Kasumi-1 (cell line): ENCODE measurements at places on chromosomes 5 and 9.

DNA sequence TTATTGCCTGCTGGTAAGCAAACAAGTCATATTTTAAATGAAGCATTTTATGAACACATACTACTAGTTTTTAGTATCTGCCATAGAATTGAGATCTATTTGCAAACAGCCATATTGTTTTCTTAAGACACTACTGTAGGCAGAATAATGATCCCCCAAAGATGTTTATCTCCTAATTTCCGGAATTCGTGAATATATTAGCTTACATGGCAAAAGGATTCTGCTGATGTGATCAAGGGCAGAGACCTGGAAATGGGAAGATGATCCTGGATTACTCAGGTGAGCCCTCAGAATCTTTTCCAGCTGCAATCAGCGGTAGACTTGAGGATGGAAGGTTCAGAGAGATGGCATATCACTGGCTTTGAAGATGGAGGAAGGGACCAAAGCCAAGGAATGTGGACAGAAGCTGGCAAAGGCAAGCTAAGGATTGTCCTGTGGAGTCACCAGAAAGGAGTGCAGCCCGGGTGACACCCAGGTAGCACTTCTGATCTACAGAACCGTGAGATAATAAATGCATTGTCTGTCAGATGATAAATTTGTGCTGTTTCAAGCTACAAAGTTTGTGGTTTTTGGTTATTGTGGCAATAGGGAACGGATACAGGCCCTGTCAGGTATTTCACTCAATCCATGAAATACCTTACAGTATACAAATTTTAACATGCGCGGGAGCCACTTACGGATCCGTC, 1.0 kb upstream of the ERCC6L2 start:
- no peak for DNase-seq

GRCh38 chr9:115085773-115086377, 32.1 kb downstream of the TNC start:
- DNase-seq, result no peak

GRCh38 chr5:95878417-95879323, 56.1 kb upstream of the GLRX start:
- no peak for DNase-seq

- DNase-seq, result no peak
Measured at GRCh38 chr5:154761046-154761736, 6.0 kb downstream of the LARP1 start.

- no peak for DNase-seq
Measured at GRCh38 chr9:101029315-101030085, 973 bp downstream of the PLPPR1 start.

DNA sequence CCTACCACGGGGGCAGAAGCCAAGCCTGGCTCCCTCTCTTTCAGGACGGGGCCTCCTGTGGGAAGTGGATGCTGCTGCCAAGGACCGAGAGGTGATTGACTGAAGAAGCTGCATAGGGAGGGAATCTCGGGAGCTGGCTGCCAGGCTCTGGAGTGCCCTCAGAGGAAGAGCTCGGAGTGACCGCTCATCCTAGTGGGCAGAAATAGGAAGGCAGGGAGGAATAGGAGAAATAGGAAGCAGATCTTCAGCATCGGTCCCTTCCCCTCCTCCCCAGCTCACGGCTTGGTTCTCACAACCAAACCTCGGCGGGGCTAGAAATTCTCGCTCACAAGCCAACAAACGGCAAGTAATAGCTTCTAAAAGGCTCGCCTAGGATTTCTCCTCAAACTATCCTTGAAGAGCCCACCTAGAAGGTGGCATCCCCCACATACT, 159.9 kb upstream of the RAI14 start:
- no peak for DNase-seq

- DNase-seq, result no peak
Measured at GRCh38 chr5:125093776-125094175, 347.3 kb upstream of the ZNF608 start.

- no peak for DNase-seq
Measured at GRCh38 chr5:39995990-39996389, 571.2 kb upstream of the DAB2 start.
